ENCODE measurements at places on chromosomes 12 and 14.

DNA sequence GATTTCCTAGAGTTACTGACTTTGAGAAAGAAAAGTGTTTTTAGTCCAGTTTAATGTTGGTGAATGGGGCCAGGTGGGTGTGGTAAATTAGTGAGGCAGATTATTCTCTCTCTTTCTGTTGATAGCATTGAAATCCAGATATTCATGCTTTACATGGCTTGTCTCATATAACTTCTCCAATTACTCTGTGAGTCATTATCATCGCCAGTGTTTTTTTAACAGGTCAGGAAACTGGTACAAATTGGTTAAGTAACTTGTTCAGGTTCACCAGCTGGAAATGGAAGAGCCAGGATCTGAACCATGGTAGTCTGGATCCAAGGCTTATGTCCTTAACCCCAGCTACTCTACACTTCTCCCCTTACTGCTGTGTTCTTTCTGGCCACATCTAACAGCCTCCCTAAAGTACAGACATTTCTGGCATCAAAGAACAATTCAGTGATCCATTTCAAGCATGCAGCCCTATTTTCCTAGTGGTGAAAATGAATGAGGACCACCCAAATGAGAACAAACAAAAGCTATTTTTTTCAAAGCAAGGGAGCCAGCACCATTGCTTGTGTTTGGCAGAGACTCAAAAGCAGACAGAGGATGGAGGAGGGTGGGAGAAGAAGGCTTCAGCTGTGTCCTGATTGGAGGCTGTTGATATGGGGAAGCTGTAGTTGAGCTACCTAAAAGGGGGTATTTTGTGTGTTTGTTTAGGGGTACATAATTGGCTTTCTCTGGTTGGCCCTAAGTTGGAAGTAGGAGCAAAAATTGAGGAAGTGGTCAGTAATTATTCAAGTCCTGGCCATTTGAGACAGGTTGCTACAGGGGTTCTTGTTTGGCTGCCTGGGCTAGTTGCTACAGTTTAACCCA lies 1.7 kb downstream of the IRAK3 start:
- DNase-seq, result no peak

- no peak for DNase-seq
These were observed 96.6 kb upstream of the FERMT2 start for GRCh38 chr14:53047307-53048069.

- no peak for DNase-seq
These were observed 160.4 kb downstream of the EFCAB11 start for GRCh38 chr14:89794096-89794495.

DNA sequence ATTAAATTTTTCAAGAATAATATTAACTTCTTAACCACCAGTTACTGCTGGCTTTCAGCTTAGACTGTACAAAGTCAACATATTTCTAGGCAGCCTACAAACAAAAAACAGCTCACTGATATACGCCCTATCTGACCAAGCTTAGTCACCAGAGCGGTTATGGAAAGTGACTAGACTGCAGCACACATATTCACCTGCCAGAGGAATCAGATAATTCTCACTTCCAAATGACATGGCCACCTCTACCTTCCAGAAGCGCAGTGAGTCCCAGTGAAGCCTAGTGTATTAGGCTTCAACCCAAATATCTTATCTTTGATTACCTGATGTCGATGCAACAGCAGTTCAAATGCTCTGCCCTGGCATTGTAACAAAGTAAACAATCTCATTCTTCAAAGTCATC lies 8.5 kb downstream of the STXBP6 start:
- no peak for DNase-seq

GRCh38 chr12:25241167-25242020 lies 9.3 kb downstream of the KRAS start:
- DNase-seq, result peak; percentile 38

DNA sequence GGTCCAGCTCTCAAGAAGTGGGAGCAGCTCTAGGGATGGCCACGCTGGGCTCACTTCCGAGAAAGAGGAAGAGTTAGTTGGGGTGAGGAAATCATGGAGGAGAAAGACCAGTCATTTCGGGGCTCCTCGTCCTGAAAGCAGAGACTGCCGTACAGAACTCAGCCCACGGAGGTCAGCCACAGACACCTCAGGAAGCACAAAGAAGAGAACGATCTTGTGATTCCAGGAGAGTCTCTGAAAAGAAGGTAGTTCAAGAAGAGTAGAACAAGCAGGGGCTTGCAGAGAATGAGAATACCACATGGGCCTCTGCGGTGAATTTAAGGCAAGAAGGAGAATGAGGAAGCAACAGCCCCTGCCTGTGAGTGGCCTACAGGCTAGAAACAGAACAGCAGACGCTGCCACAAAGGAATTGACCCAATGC lies 311.9 kb downstream of the CACNA1C start:
- no peak for DNase-seq

DNA sequence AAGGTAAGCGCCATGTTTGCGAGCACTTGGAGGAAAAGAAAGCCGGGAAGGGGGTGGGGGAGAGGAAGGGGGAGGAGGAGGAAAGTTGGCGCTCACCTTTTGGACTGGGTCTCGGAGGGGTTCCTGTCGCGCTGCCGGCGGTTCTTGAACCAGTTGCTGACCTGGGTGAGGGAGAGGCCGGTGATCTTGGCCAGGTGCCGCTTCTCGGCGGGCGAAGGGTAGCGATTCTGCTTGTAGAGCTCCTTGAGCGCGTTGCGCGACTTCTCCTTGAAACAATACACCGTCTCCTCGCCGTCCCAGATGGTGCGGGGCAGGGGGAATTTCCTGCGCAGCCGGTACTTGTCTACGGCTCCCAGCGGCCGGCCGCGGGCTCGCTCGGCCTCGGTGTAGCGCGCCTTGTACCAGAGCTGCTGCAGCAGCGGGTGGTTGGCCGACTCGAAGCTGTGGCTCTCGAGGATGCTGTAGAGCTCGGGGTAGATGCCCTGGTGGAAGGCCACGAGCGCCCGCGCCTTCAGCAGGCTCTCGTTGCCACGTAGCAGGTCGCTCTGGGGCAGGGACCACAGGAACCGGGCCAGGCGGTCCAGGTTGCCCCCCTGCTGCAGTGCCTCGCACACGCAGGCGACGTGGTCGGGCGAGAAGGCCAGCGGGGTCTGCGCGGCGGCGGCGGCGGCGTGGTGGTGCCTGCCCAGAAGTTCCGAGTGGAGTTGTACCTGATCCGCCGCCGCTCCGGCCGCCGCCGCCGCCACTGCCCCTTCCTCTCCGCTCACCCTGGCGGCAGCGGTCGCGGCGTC lies 840 bp downstream of the SIX4 start:
- peak; percentile 39 for DNase-seq

All from kidney capillary endothelial cell (primary cell).